ENCODE measurements at places on chromosomes 6 and 20. TPM values are rescaled to one million over a fixed set of nuclear protein-coding genes. Genes with fewer than 3 reads are reported as not detected.

The B4GALT5 gene
- polyA plus RNA-seq = 0.35 TPM

The FILIP1 gene
- not detected for polyA plus RNA-seq

The ENPP5 gene
- polyA plus RNA-seq = 36.1 TPM

The GRIK2 gene
- polyA plus RNA-seq = not detected

The ZC2HC1B gene
- not detected for polyA plus RNA-seq

The OOEP gene
- polyA plus RNA-seq = not detected

The MOXD1 gene
- not detected for polyA plus RNA-seq

The SMIM8 gene
- polyA plus RNA-seq = 11.3 TPM

The FBXL4 gene
- 4.6 TPM for polyA plus RNA-seq

The TSPO2 gene
- not detected for polyA plus RNA-seq

The EFCAB8 gene
- polyA plus RNA-seq = not detected

The ULBP3 gene
- not detected for polyA plus RNA-seq

The GSTA3 gene
- polyA plus RNA-seq = not detected

The LHFPL5 gene
- not detected for polyA plus RNA-seq

The FAM83D gene
- 0.25 TPM for polyA plus RNA-seq

The FOXF2 gene
- polyA plus RNA-seq = not detected

The WASF1 gene
- not detected for polyA plus RNA-seq

The OR12D3 gene
- not detected for polyA plus RNA-seq

The SLC4A11 gene
- not detected for polyA plus RNA-seq

The MCHR2 gene
- polyA plus RNA-seq = not detected

The PTPRT gene
- not detected for polyA plus RNA-seq

The PERP gene
- polyA plus RNA-seq = 0.92 TPM

The CD83 gene
- 3.3 TPM for polyA plus RNA-seq

The BMP2 gene
- 2.1 TPM for polyA plus RNA-seq

The GNMT gene
- not detected for polyA plus RNA-seq

The ABHD16B gene
- 0.34 TPM for polyA plus RNA-seq

The ZSCAN9 gene
- polyA plus RNA-seq = 18.4 TPM

The WFDC5 gene
- not detected for polyA plus RNA-seq

The DDR1 gene
- polyA plus RNA-seq = 0.41 TPM

The HEBP2 gene
- polyA plus RNA-seq = 34.5 TPM

The PRSS35 gene
- polyA plus RNA-seq = 0.30 TPM

The CST4 gene
- not detected for polyA plus RNA-seq

The SLC17A2 gene
- not detected for polyA plus RNA-seq

The TUBB2B gene
- polyA plus RNA-seq = not detected

The FGD2 gene
- polyA plus RNA-seq = 3.6 TPM

The SLC18B1 gene
- 6.0 TPM for polyA plus RNA-seq

The IMPG1 gene
- not detected for polyA plus RNA-seq

The GTSF1L gene
- polyA plus RNA-seq = not detected

The ADGB gene
- not detected for polyA plus RNA-seq

The LAMA2 gene
- 0.34 TPM for polyA plus RNA-seq

The MEI4 gene
- not detected for polyA plus RNA-seq

The GSTA4 gene
- polyA plus RNA-seq = 5.3 TPM

The GCM1 gene
- not detected for polyA plus RNA-seq

The NCR2 gene
- not detected for polyA plus RNA-seq

The RIPPLY2 gene
- not detected for polyA plus RNA-seq

The TRIM31 gene
- polyA plus RNA-seq = not detected

Measured in immature natural killer cell (primary cell).